ENCODE measurements at places on chromosomes 3 and 15.

GRCh38 chr3:108667312-108667711, 77.8 kb downstream of the DZIP3 start:
- DNase-seq: no peak

DNA sequence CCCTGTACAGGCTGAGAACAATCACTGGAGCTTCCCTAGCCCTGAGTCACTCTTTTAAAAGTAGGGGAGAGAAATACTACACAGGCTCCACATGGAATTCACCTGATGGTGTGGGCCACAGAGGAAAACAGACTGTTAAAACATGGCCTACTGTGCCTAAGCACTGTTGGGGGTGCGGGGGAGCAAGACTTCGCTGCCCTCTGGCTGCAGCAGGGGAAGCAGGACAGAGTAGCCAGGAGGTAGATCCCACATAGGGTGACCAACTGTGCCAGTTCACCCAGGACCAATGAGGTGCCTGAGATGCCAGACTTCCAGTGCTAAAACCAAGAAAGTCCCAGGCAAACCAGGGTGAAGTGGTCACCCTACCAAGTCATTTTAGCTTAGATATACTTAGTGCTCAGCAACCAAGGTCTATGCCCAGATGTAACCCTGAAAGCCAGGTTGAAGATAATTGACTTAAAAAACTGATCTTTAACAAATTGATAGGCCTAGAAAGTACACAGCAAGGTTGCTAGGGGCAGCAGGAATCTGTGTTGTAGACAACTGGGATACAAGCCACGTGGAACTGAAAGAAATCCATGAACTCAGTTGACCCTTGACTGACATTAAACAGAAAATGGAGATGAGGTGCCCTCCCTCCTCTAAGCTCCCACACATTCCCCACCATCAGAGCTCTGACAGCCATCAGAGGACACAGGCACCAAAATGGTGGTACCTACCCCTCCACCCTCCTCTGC, 344.2 kb upstream of the PPP2R3A start:
- no peak for DNase-seq

DNA sequence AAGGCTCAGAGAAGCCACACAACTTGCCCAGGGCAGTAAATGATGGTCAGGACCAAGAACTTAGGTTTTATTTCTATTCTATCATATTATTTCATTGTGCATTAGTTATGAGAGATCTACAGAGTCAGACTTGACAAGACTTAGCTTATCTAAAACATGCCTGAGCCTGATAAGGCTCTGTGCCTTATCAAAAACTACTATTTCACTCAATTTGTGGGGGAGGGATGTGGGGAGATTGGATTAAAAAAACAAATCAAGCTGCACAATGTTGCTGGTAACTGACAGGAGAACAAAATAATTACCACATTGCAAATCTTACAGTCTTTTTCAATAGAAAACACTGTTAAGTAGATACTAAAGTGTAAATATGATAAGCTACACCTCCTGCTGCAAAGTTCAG, 16.0 kb downstream of the HACD2 start:
- DNase-seq: no peak

- no peak for DNase-seq
Observed at GRCh38 chr15:77609558-77609957, 23.2 kb downstream of the LINGO1 start.

GRCh38 chr3:25156626-25157025, 271.4 kb upstream of the RARB start:
- DNase-seq: no peak

DNA sequence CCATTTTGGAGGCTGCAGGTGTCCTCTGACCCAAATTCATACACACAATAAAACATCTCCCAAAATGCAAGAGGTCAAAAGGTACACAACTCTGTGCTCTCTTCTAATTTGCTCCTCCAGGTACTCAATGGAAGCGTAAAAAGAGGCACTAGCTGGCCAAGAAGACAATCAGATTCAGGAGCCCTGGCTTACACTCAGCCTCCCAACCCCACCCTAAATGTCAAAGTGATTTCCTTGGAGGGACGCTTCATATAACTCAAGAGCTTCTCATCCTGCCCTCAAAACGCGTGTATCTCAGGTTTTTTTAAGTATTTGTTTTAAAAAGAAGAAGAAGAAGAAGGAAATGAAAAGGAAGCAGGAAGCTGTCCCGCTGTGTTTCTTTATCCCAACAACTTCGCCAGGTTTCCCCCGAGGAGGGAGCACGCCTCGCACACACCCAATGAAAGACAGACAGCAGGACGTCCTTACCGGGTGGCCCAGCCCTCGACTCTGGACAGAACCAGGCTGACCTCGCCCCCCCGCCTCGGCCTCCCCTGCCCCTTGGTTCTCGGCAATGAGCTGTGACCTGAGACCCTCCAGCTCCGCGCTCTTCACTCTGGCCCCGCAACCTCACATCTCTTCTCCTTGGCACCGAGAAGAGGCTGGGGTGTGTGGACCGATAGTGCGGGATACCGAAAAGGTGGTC, 620.7 kb upstream of the ZNF385D start:
- DNase-seq: no peak
